ENCODE measurements at places on chromosomes 6 and 20.

GRCh38 chr6:20608905-20609304 lies 74.6 kb downstream of the CDKAL1 start:
- DNase-seq = no peak

DNA sequence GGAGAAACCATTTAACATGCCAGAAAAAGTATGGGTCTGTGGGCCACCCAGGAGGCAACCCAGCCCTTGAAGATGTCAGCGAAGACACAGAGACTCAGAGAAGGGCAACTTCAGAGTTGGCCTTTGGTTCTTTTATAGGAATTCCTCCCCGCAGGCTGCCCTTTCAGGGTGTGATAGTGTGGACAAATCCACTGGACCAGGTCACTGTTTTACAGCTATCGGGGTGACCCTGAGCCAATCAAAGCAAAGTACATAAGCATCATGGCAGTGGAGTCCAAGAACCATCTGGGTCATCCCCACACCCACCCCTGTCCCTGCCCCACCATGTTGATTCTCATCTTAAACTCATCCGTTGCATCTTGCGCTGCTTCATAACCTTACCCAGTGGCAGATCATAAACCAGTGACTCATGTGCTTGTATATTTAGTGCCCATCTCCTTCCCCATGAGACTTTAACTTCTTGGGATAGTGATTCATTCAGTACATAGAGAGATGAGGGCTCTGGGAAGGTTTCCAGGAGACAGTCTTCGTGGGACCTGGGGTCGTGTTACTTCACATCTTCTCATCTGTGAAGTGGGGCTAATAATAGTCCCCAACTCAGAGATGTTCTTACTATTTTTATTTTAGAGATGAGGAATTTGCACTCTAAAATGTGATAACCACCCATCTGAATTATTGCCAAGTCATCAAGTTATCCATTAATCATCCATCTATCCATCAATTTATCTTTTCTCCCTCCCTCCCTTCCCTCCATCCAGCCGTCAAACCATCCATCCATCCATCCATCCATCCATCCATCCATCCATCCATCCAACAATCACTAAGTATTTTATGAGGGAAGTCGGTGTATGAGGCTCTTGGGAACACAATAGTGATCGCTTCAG lies 51.0 kb downstream of the EDN3 start:
- no peak for DNase-seq

DNA sequence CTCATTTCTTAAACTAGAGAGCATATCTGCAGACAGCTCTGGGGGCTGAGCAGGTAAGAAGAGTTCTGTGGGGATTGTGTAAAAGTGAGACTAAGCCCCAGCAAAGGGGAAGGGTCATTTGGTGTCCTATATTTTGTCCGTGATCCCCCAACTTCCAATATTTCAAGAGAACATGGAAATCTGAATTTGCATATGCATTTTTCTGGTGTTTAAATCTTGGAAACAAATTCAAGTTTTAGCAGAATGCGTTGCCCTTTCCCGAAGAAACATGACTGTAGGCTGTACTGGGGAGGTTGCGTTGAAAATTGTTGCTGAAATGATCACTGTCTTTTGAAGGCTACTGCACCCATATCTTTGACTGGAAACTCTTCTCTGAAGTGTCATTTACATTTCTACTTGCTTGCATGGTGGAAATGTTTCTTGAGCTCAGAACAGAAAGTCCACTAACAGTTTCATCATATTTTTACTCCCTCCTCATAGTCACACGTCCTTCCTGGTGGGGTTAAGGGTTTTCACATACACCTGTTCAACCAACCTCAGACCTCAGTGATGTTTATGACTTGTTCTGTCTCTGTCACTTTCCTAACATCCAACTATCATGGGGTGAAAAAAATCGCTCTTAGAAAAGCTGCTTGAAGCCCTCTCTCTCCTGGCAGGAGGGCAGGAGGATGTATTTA lies 140.3 kb downstream of the BCAS1 start:
- peak; percentile 28 for DNase-seq

GRCh38 chr20:32959351-32960221 lies 44.6 kb downstream of the SUN5 start:
- DNase-seq = no peak

GRCh38 chr20:17873410-17874270 lies 95.0 kb downstream of the SNX5 start:
- no peak for DNase-seq

Data from activated CD4-positive, alpha-beta T cell treated with anti-CD3 and anti-CD28 coated beads, Interleukin-2, amount 50 U/mL, for 16 hours (primary cell).